A549 treated with GW870086 at 1 μM for 4 hours (cell line): ENCODE measurements at places on chromosomes 2 and 18. TPM values are rescaled to one million over a fixed set of nuclear protein-coding genes. Genes with fewer than 3 reads are reported as not detected.

The HOXD3 gene
- 0.07 to 0.20 TPM (median 0.13 TPM) in 4 of 5 replicates, not detected in the other for total RNA-seq

The DYNAP gene
- not detected in 5 replicates for total RNA-seq

The TFCP2L1 gene
- total RNA-seq = 6.2 to 7.5 TPM (median 6.9 TPM) in 5 replicates

The CXCR4 gene
- 0.60 to 1.1 TPM (median 0.80 TPM) in 5 replicates for total RNA-seq

The HPCAL1 gene
- 164 to 228 TPM (median 226 TPM) in 5 replicates for total RNA-seq

The IRS1 gene
- 10.5 to 15.2 TPM (median 12.6 TPM) in 5 replicates for total RNA-seq

The MBP gene
- 20.7 to 27.0 TPM (median 24.8 TPM) in 5 replicates for total RNA-seq

The SDC1 gene
- total RNA-seq = 161 to 208 TPM (median 194 TPM) in 5 replicates

The TRPM8 gene
- total RNA-seq = 0.03 to 0.49 TPM (median 0.28 TPM) in 5 replicates

The AQP12B gene
- total RNA-seq = not detected in 5 replicates

The FOXI3 gene
- total RNA-seq = 0.06 TPM in 1 of 5 replicates, not detected in the others

The LRRTM4 gene
- not detected in 5 replicates for total RNA-seq

The GPR39 gene
- 7.2 to 9.0 TPM (median 8.1 TPM) in 5 replicates for total RNA-seq

The CNRIP1 gene
- 1.7 to 2.2 TPM (median 1.9 TPM) in 5 replicates for total RNA-seq

The SLC9A2 gene
- 2.9 to 3.7 TPM (median 3.1 TPM) in 5 replicates for total RNA-seq

The CBLN2 gene
- 0.06 to 0.13 TPM (median 0.07 TPM) in 4 of 5 replicates, not detected in the other for total RNA-seq

The TUBA3E gene
- 0.29 to 0.83 TPM (median 0.62 TPM) in 5 replicates for total RNA-seq

The CCDC141 gene
- not detected in 5 replicates for total RNA-seq

The DUSP2 gene
- total RNA-seq = 0.21 to 0.49 TPM (median 0.38 TPM) in 5 replicates

The ADD2 gene
- 18.8 to 27.9 TPM (median 24.0 TPM) in 5 replicates for total RNA-seq

The CPO gene
- not detected in 5 replicates for total RNA-seq

The PHLPP1 gene
- total RNA-seq = 5.8 to 7.6 TPM (median 7.3 TPM) in 5 replicates

The ADGRF3 gene
- 0.03 to 0.26 TPM (median 0.10 TPM) in 5 replicates for total RNA-seq

The HOXD13 gene
- 0.16 to 0.35 TPM (median 0.19 TPM) in 5 replicates for total RNA-seq

The MOGAT1 gene
- not detected in 5 replicates for total RNA-seq

The CRACDL gene
- 3.2 to 4.4 TPM (median 3.2 TPM) in 5 replicates for total RNA-seq

The EPB41L3 gene
- total RNA-seq = 0.09 to 0.21 TPM (median 0.17 TPM) in 4 of 5 replicates, not detected in the other

The LYPD6B gene
- total RNA-seq = not detected in 5 replicates

The DNER gene
- total RNA-seq = 7.5 to 11.5 TPM (median 9.1 TPM) in 5 replicates

The SLC1A4 gene
- total RNA-seq = 10.2 to 13.4 TPM (median 10.8 TPM) in 5 replicates

The VIT gene
- total RNA-seq = not detected in 5 replicates

The CHRNG gene
- not detected in 5 replicates for total RNA-seq

The IL36RN gene
- 0.05 to 0.08 TPM (median 0.05 TPM) in 3 of 5 replicates, not detected in the others for total RNA-seq

The CYS1 gene
- total RNA-seq = 1.2 to 1.5 TPM (median 1.3 TPM) in 5 replicates

The ITPRIPL1 gene
- not detected in 5 replicates for total RNA-seq

The RAB6C gene
- total RNA-seq = not detected in 5 replicates

The B3GNT7 gene
- 2.9 to 3.5 TPM (median 3.4 TPM) in 5 replicates for total RNA-seq
